Fibroblast of pulmonary artery (primary cell): ENCODE measurements at places on chromosomes 4 and X.

DNA sequence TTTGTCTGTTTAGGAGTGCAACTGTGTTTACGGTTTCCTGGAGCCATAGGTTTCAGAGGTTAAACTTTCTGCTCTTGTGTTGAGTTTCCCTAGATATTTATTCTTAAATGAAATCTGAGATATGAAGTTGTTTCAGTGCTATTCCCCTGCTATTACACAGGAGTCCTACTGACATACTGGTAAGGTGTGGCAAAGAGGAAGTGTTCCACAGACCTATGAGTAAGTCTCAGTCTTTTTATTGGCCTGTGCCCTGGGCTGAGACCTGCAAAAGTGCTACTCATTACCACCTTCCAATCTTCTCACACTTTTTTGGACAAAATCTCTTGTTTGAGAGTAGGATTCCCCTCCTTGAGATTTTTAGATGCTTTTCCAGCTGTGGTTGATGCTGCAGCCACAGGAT is 35.6 kb upstream of the MAGEA8 start:
- no peak for DNase-seq

DNA sequence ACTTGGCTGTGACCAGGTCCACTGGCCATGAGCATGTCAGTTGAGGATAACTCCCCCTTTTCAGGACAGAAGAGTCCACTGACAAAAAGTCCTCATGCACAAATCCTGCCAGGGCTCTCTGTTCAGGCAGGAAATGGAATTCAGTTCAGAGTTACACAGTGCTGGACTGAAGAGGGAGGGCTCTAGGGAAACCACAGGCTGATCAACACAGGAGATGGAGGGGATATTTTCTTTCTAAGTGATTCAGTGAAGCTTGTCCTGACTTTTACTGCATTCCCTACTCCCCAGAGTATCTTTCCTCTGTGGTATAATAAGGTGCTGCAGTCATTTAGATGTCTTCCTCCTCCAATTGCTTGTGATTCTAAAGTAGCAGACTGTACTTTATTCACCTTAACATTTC is 335.5 kb upstream of the IGFBP7 start:
- DNase-seq, result no peak

DNA sequence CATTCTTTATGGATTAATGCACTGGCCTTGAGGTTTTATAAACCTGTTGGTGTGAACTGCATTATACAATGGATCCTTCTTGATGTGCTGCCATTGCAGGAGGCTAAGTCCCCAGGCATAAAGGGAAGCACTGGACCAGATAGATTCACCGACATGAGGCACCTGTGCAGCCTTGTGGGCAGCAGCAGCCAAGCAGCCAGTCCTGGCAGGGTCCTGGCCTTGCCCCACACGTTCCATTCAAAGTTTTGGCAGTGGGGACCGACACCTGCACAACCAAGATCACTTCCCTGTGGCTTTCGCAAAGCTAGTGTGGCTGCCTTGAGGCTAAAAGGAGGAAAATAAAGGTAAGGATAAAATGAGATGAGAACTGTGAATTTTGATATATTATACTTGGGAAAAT is 53.1 kb downstream of the TMEM156 start:
- no peak for DNase-seq

GRCh38 chr4:43331226-43332051 is 438.9 kb downstream of the GRXCR1 start:
- peak; percentile 66 for DNase-seq

GRCh38 chr4:104490770-104491480 is 3.8 kb downstream of the CXXC4 start:
- peak; percentile 62 for DNase-seq
